ENCODE measurements at places on chromosomes 16 and 17. TPM values are rescaled to one million over a fixed set of nuclear protein-coding genes. Genes with fewer than 3 reads are reported as not detected.

The CMTM2 gene
- total RNA-seq, result not detected

The TEKT1 gene
- total RNA-seq, result not detected

The MT1H gene
- not detected for total RNA-seq

The KCNJ16 gene
- not detected for total RNA-seq

The PYDC1 gene
- not detected for total RNA-seq

The CCL1 gene
- not detected for total RNA-seq

The CPPED1 gene
- 13.8 TPM for total RNA-seq

The EVI2A gene
- total RNA-seq, result 0.32 TPM

The CHST6 gene
- under 0.01 TPM for total RNA-seq

The KRT25 gene
- total RNA-seq, result not detected

The DNAAF8 gene
- total RNA-seq, result 1.3 TPM

The ZNF213 gene
- total RNA-seq, result 5.5 TPM

The KRT20 gene
- total RNA-seq, result not detected

The SP6 gene
- under 0.01 TPM for total RNA-seq

The CES1 gene
- 0.97 TPM for total RNA-seq

The MRPL45 gene
- 28.0 TPM for total RNA-seq

The SPNS2 gene
- total RNA-seq, result under 0.01 TPM

The SLFN12L gene
- not detected for total RNA-seq

The SLC52A1 gene
- 0.43 TPM for total RNA-seq

The EVI2B gene
- under 0.01 TPM for total RNA-seq

The LDHD gene
- 0.64 TPM for total RNA-seq

The GLTPD2 gene
- not detected for total RNA-seq

The SLX1B gene
- total RNA-seq, result 10.0 TPM
